Left colon (tissue), 2 donors: ENCODE measurements at places on chromosomes 1 and 21.

DNA sequence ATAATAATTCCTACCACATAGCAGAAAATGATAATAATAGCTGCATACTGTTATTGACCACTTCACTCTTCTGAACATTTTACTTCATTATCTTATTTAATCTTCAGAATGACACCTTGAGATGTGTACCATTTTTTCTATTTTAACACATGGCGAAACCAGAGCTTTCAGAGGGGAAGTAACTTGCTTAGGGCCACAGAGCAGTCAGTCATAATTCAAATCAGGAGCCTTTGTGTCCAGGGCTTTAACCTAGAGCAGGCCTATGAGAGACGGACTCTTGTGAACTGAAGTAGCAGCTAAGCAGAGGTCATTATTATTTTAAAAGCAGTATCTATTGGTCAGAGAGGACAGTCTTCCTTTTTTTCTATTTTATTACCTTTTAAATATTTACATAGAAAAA lies 114.0 kb downstream of the ROR1 start:
- DNase-seq: no peak

DNA sequence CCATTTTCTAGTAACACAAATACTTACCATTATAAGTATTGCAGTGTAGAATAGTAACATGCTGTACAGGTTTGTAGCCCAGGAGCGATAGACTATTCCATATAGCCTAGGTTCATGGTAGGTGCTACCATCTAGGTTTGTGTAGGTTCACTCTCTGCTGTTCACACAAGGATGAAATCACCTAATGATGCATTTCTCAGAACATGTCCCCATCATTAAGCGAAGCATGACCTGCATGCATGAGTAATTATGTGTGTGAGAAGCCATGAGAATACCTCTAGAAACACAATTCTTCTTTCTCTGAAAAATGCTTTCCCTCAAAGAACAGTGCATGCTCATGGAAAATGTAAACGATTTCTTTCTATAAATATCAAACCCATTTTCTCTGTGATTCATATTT lies 69.3 kb downstream of the NR5A2 start:
- no peak for DNase-seq

GRCh38 chr1:102724741-102725140 lies 383.6 kb downstream of the COL11A1 start:
- DNase-seq: no peak

- DNase-seq: no peak
Observed at GRCh38 chr1:19036041-19036812, 79.8 kb upstream of the IFFO2 start.

- DNase-seq: no peak
Observed at GRCh38 chr1:219339466-219339865, 165.8 kb downstream of the LYPLAL1 start.

DNA sequence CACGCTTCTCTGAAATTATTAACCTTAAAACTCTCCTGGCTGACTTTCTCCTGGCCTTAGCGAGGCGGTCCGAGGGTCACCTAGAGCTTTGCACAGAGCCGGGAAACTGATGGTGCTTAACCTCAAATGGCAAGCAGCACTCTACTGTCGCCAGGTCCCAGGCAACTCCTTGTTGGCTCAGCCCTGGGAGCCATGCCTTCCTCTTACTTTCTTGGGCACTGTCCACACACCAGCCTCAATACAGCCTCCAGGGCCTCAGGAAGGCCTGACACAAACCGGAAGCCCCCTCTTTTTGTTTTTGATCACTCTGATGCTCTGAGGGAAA lies 3.8 kb downstream of the TRABD2B start:
- no peak for DNase-seq
